ENCODE measurements at places on chromosomes 3 and 15.

GRCh38 chr3:67808906-67809305, 154.5 kb upstream of the SUCLG2 start:
- DNase-seq: no peak

GRCh38 chr3:46557814-46558183, 8.3 kb downstream of the LRRC2 start:
- DNase-seq: no peak

DNA sequence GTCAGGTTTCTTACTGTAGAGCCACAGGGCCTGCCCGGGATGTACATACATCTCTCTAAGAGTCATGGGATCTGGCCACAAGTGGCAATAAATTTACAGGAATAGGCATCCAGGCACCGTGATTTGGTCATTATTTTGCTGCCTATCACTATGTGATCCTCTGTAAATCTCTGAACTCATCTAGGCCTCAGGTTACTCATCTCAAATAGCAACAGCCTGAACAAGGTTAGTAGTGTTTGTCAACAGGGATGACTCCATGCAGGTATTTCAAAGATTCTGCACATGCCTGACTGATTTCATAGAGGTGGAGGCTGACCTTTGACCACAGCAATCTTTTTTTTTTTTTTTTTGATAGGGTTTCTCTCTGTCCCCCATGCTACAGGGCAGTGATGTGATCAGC, 88.8 kb upstream of the TBL1XR1 start:
- no peak for DNase-seq

GRCh38 chr3:14719006-14719405, 44.1 kb downstream of the C3orf20 start:
- no peak for DNase-seq

- no peak for DNase-seq
Measured at GRCh38 chr3:70736009-70736408, 423.6 kb upstream of the MDFIC2 start.

GRCh38 chr15:93987068-93987467, 244.3 kb upstream of the MCTP2 start:
- DNase-seq: no peak

- no peak for DNase-seq
Measured at GRCh38 chr3:23356169-23356568, 153.0 kb downstream of the UBE2E2 start.

DNA sequence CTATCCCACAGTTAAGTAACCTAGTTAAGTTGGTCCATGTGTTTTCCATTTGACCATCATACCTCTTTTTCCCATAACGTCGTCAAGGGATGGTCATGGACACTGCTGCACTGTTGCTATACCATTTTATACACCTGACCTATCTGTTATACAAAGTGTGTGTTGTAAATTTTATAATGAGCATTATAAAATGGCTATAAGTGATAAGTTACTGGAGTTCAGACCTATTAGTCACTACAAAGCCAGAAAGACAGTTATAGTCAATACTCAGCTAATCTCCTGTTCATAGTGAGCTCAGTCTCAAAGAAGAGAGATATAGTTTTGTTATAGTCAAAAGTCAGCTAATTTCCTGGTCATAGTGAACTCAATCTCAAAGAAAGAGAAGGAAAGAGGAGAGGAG, 18.9 kb upstream of the CTNNB1 start:
- DNase-seq: no peak

DNA sequence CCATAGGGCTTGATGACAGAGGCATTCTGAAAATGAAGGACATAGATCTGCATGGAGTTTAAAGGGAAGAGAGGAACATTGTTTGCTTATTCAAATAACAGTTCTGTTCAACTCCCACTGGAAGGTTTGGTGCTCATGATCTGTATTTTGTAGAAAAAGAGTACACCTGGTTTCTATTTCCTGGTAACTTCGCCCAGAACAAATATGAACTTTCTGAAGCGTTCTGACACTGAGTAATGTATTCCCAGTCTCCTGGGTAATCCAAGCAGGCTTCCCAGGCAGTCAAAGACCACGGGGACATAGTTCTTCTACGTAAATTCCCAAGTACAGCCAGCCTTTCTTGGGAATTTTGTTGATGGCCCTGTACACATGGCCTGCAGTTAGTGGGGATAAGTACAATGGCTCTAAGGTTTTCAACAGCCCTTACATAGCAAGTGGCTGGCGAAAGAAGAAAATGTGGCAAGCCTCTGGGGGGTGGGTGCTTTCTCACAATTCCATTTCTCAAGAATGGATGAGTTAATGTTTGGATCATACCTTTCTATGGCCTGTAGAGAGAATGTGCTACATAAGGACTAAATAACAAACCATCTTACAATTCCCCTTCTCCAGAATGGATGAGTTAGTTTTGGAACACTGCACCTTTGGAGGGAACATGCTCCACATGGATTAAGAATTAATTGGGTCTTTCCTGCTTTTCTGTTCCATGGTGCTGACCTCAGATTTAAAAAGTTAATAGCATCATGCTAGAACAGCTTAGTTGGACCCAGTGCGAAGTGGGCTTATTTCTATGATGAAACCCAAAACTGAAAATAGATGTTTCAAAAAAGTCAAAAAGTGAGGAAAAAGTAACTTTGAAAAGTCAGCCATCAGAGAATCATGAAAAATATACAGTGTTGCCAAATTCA, 52.7 kb downstream of the COL6A6 start:
- no peak for DNase-seq

GRCh38 chr15:51649659-51650521, 27.3 kb upstream of the DMXL2 start:
- DNase-seq: peak; percentile 77

GRCh38 chr15:56659197-56659596, 74.1 kb downstream of the ZNF280D start:
- DNase-seq: no peak

DNA sequence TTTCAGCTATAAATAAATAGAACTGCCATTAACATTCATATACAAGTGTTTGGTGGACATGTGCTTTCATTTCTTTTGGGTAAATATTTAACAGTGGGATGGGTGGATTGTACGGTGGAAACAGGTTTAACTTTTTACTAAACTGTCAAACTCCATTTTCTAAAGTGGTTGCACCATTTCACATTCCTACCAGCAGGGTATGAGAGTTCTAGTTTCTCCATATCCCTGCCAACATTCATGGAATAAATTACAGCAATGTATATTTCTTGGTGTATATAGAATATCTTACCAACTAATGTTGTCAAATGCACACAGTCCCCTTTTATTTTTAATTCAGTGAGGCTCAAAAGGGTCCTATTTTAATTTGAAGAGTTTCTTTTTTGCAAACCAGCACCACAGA, 71.3 kb upstream of the CTXND1 start:
- DNase-seq: no peak

GRCh38 chr3:126571078-126571477, 12.3 kb upstream of the C3orf22 start:
- DNase-seq: no peak

DNA sequence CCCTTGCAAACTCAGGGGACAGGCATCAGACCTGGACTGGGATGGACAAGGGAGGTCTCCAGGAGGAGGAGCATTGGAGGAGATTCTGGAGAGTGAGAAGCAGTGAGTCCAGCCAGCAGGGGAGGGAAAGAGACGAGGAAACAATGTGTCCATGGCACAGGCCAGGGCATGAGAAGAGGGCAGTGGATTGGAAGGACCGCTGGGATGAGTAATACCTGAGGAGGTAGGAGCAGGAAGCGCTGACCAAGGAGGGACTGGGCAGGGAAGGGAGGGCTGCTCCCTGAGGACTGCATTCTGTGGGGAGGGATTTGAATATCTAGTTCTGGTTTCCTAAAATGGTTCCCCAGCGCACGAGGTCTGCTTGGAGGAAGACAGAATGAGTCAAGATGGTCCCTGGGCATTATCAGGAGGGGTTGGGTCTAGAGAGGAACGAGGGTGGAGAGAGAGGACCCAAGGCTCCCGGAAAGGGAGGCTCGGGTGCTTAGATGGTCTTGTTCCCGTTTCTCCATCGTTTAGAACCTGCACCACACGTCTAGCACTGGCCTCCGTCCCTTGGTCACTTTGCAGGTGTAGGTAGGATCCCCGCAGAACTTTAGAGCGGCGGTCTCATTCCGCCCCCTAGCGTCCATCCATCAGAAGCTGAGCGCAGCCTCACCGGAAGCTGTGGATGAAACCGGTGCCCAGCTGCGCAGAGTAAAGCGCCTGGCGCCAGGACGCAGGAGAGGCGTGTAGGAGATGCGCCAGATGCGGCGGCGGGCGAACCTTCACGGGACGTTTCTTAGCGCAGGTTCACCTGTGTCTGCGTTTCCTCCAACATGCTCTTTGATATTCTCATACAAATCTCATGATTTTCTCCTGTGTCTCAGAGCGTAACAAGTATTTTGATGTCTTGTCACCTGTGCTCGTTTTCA, 190.7 kb upstream of the NDN start:
- no peak for DNase-seq

DNA sequence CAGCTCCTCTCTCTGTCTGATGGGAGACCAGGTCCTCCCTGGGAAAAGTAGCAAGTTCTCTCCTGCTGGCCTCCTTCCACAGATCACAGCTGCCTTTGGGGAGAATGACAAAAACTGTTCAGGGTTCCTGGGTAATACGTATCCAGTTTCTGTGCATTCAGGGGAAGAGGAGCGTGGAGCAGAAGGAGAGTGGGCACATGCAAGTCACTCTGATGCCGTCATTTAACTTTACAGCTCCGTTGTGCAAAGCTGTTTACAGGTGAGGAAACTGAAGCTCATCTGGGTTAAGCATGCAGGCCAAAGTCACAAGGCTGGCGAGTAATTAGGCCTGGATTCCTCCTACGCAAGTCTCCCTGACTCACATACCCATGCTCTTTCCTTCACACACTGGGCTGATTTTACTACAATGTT, 7.5 kb upstream of the TM4SF1 start:
- DNase-seq: no peak

DNA sequence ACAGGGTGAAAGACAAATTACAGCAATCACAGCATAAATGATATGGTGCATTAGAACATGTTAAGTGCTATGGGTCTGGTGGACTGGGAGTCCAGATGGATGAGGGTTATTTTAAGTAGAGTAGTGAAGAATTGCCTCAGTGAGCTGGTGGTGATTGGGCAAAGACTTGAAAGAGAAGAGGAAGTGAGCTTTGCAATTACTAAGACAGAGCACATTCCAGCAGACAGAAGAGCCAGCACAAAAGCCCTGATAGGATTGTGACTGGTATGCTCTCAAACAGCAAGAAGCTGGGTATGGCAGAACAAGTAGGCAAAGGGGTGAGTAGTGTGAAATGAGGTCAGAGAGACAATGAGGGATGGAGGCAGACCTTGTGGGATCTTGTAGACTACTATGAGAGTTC, 2.1 kb upstream of the ACKR4 start:
- no peak for DNase-seq

GRCh38 chr3:13479332-13479581, 849 bp upstream of the HDAC11 start:
- DNase-seq: peak; percentile 49

GRCh38 chr15:75864213-75865059, 21.2 kb downstream of the UBE2Q2 start:
- no peak for DNase-seq

All from hematopoietic multipotent progenitor cell treated with erythropoietin and hydrocortisone succinate and interleukin-3 and kit ligand, for 15 days (in vitro differentiated cells).